CD4-positive, alpha-beta memory T cell (primary cell): ENCODE measurements at places on chromosomes 5 and 9.
A peak's percentile ranks its signal among the peaks of the same experiment; 100 is the strongest.

DNA sequence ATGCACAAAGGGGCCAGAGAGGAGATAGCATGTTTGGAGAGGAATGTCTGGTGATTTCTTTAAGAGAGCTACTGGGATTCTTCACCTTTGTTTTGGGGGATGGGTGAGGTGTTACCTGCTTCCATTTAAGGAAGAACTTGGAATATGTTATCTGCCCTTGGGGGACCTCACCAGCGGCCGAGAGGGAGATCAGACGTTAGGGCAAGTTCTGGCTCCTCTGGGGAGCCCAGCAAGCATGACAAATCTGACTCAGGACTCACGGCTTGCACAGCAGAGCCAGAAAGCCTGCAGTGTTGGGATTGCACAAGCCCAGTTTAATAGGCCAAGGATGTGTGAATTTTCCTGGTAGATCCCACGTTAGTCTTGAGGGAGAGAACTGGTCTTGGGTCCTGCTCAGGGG lies 40.3 kb downstream of the SLC28A3 start:
- DNase-seq: no peak

- no peak for DNase-seq
Measured at GRCh38 chr5:38467353-38468040, 88.9 kb downstream of the LIFR start.

DNA sequence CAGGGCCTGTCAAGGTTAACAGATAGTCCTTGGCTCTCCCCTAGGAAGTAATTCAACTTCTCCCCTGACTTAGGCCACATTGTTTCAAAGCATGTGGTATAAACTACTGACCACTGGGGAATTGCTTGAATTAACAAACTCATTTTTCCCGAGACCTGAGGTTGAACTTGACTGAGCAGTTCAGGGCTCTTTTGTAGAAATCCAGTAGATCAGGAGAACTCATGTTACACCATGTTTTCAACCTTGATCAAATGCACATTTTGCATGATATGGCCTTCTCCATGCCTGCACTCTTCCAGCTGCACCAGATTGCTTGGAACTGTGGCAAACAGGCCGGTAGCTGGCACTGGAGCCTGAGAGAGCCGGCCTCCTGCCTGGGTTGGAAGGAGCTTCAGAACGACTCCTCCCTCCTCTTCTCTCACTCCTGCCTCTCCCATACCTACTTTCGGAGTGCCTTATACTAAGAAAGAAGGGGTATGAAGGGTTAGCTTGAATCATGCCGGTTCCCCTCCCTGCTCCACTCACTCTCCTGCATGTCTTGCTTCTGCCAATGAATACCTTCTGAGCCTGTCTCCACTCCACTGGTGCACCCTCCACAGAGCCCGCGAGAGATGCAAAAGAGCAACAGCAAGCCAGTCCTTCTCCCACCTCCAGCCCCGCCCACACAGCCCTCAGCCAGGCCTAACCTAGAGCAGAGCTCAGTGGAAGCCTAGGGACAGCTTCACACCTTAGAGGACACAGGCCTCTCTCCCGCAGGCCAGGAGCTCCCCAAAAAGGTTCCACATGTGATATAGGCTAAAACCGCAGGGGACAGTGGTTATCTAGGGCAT lies 159.4 kb downstream of the MACROH2A1 start:
- no peak for DNase-seq

DNA sequence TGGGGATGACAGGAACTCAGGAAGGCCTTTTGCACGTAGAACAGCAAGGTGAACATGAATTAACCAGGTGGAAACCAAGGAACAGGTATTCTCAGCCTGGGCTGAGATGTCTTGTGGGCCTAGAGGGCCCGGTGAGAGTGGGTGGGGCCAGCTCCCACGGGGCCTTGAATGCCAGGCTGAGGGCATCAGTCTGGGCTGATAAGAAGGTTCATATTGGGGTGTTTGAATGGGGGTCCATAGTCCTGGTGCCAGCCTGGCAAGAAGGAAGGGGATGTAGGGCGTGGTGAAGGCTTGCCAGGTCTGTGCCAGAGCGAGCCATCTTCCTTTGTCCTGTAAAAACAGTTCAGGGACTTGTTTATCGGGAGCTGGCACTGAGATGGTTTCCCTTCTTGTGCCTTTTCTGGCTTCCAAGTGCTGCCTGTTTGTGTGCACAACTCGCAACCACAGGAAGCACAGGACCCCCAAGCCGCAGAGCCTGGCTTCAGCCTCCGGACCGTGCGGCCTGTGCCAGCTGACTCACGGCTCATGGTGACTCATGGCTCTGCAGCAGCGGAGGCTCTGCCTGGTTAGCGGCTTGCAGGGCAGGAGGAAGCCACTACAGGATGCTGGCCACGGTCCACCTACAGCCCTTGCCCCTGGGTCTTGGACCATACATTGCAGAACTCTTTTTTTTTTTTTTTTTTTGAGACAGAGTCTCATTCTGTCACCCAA lies 2.4 kb downstream of the CARD19 start:
- no peak for DNase-seq

DNA sequence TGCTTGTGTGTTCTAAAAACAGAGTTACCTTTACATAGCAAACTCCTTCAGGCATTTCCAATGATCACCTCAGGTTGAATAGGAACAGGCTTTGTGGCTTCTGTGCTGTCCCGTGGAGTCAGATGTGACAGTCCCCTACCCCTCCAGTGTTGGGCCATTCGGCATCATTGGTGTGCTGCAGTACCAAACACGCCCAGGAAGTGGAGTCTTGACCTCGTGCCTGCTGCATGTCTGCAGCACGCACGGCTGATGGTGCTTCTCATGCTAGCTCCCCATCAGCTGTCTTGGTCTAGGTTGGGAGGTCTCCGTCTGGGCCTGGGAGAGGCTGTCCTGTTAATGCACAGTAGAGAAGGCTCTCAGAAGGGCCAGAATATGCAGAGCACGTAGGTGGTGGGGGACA lies 42.5 kb upstream of the PHF2 start:
- DNase-seq: no peak

DNA sequence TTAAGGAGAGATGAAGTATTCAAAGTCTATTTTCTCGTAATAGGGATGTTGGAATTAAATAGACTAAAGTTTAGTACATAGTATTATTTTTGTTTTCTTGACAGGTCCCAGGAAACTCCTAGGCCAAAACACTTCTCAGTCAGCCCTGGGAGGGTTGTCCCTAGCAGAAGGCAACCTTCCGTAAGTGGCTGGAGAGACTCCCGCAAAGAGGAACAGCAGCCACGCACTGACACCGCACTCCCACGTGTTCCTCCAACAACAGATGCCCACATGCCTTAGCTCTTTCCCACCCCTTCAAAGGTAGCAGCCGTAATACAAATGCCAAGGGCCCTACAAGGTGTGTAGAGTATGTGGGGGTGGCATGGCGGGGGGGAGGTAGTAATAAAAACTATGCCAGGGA lies 28.4 kb downstream of the PCDHGC5 start:
- no peak for DNase-seq

GRCh38 chr5:106530150-106530549 lies 1140.6 kb downstream of the EFNA5 start:
- no peak for DNase-seq

DNA sequence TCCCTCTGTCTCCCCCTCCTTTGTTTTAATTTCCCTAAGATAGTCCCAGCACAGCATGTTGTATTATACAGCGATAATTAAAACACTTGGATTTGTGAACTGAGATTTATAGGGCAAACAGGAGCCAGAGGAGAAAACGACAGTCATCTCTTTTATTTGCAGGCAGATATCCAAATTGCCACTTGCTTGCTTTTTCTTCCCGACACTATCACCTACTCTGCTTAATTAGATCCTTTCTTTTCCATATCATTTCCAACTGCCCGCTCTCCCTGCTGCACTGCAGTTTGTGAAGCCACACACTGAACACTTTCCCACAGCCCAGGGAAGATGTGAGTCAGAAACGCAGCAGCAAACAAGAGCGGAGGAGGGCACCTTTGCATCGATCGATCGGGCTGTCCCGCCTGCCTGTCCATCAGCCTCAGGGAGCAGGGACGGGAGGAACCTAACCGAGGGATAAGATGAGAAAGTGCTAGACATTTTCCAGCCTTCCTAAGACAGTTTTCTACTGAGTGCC lies 35.8 kb upstream of the SPRY4 start:
- no peak for DNase-seq

DNA sequence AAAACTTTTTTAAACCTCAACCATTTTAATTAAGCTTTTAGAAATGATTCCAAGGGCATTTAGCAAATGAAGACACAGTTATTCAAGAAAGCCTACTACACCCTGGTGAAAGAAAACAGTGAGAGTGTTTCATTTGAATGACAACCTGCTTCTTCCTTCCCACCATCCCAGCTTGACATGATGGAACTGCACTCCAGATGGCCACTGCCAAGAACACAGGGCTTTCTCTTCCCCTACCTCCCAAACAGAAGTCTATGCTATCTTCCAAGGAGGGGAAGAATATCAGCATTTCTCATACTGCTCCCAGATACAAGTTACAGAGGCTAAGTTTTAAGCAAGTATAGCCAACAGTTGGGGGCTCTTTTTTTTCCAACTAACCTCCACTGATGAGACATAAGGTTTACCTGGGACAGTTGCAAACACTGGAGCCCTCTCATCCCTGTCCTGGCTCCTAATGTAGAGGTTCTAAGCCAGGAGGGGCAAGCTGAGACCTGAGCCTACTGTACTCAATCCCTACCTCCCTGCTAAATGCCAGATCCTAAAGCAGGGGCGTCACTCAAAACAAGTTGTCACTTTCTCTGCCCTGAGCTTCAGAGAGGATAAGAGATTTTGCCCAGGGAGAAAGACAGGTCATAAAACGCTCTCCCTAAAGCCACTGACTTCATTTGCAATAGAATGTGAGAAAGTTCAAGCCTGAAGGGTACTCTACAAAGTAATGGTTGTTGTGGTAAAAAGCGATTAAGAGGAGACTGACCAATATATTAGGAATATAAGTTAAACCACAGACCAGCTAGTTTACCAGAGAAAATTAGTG lies 88.5 kb upstream of the SLC27A6 start:
- no peak for DNase-seq

DNA sequence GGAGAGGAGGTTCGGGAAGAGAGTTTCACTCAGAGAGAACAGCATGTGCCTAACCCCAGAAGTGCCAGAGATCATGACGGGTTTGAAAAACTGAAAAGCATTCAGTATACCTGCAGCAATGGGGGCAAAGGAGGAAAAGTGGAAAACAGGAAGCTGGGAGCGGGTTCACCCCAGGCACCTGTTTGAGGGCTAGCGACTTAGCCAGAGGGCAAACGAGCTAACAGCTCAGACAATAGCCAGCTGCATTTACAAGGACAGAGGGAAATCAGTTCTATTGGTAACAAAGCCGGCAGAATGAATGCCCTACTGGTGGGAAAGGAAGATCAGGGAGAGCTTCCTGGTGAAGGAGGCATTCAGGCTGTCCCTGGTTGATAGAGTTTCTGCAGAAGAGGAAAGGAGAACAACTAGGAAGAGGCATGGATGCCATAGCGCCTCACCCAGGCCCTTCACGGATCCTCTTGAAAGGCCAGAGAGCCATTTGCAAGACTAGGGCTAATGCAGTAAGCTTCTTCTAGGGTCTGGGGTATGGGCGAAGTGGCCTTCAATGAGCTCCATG lies 141.7 kb upstream of the ADRA1B start:
- DNase-seq: no peak

- peak; percentile 76 for DNase-seq
Measured at GRCh38 chr9:36572515-36573418, at the start of gene MELK. Gene MELK, plus strand, starts transcription at chr9:36572895. Its CDS starts 8,787 bp downstream, at chr9:36581682.

GRCh38 chr9:37290366-37290939 lies 132.0 kb upstream of the GRHPR start:
- DNase-seq: no peak

- no peak for DNase-seq
Measured at GRCh38 chr9:2083479-2083878, 68.3 kb downstream of the SMARCA2 start.

GRCh38 chr9:37943345-37944265 lies 39.7 kb upstream of the SLC25A51 start:
- no peak for DNase-seq

GRCh38 chr5:4720831-4721230 lies 419.3 kb upstream of the ADAMTS16 start:
- no peak for DNase-seq

DNA sequence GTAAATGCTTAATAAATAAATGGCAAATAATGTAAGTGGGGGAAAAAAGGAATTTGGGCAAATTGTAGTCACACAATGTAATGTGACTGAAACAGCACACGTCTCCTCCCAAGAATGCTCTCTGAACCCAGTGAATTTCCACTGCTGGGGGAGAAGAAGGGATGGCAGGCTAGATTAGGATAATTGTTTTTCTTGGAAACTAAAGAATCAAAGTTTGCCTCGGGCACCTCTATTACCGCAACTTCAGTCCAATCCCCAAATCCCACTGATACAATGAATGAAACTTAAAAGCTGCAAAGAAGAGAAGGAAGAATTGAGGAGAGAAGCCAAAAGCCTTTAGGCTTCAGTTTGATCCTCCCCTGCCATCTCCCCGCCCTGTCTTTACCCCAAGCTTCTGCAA lies 423.2 kb upstream of the PAPPA start:
- DNase-seq: no peak

GRCh38 chr5:175521313-175521833 lies 43.0 kb downstream of the SFXN1 start:
- peak; percentile 59 for DNase-seq

- DNase-seq: no peak
Measured at GRCh38 chr5:125034331-125034730, 287.9 kb upstream of the ZNF608 start.

DNA sequence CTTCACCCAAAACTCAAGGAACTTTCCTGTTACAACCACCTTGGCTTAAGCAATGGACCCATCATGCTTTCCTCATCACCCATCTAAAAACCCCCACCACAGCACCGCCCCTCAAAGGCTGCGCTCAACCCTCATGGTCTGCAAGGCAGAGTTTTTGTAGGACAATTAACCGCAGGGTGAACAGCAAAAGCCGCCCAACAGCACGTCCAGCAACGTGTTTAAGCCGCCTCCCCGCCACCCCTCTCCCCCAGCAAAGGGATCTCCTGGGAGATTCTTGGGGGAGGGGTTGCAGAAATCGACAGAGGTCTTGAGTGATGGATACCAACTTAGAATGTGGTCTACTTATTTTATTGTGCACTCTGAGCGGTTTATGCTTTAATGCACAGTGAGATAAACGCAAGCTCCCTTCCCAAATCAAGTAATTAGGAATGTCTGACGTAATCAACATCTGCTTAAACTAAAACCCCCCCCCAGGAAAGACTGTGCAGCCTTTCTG lies 1.9 kb downstream of the ROR2 start:
- no peak for DNase-seq

GRCh38 chr5:38559428-38559827 lies 3.0 kb upstream of the LIFR start:
- DNase-seq: no peak

GRCh38 chr5:139413963-139414362 lies 10.1 kb upstream of the SPATA24 start:
- DNase-seq: no peak

- DNase-seq: no peak
Measured at GRCh38 chr9:33752130-33752637, 43.2 kb upstream of the PRSS3 start.

GRCh38 chr9:134722120-134722701 lies 80.6 kb downstream of the COL5A1 start:
- no peak for DNase-seq

DNA sequence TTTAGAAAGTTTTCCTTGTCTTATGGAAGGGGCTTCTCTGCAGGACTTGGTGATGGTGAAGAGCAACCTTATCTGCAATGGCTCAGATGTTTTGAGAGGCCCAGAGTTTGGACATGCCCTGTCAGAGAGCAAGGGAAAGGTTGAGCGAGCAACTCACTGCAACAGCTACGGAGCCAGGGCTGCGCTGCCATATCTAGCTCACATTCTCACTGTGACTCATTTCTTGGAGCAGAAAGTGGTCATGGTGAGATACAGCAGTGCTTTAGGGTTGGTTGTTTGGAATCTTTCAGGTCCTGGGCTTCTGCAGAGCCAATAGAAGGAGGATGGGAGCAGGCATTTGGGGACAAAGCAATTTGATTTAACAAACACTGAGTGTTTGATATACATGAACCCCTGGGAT lies 12.3 kb downstream of the GLRA1 start:
- no peak for DNase-seq

GRCh38 chr9:136052472-136052880 lies 42.6 kb downstream of the NACC2 start:
- DNase-seq: no peak
